Cardiac septum (tissue), 1 donor: ENCODE measurements at places on chromosomes 6 and 20. TPM values are rescaled to one million over a fixed set of nuclear protein-coding genes. Genes with fewer than 3 reads are reported as not detected.

Gene KHDC1
- total RNA-seq, result 1.1 TPM

Gene STK38
- total RNA-seq, result 31.6 TPM

Gene RHAG
- total RNA-seq, result not detected

- DNase-seq, result no peak
Observed at GRCh38 chr20:19695081-19695480, 63.0 kb upstream of the RIN2 start.

DNA sequence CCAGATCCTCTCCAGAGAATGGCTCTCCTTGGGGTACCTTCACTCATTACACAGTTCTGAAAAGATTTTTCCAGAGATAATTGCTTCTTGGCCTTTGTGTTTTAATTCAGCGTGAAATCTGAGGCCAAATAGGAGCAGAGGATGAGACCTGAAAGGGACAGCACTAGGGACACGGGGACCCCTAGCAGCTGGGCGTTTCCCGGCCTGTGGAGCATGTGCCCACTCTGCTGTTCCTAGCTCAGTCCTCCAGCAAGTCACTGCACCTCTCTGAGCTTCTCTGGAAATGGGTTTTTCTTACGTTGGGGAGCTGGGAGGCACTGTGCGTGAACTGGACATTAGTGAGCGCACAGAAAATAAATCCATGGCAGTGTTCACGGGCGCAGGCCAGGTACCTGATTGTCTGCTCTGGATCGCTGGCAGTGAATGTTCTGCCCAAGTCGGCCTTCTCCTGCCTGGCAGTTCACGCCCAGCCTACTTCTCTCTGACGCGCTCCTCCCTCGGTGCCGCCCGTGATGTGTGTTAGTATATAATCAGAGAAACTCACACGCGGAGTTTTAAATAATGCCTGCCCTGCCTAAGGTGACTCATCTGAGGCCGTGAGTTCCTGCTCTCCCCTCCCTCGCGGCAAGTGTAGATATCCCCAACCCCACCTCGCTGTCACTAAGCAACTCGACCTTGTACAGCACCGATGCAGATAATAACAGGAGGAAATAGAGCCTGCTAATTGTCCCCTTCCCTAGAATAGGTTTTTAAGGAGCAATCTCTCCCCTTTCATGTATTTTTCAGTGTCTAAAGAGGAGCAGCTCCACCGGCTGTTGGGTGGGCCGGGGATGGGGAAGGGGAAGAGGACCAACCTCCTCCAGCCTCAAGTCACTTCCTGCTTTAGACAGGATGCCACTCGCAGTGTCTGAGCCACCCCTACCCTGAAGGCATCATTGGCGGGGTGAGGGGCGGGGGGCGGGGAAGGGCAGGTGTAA is 2.7 kb upstream of the TUBB2A start:
- DNase-seq, result no peak

DNA sequence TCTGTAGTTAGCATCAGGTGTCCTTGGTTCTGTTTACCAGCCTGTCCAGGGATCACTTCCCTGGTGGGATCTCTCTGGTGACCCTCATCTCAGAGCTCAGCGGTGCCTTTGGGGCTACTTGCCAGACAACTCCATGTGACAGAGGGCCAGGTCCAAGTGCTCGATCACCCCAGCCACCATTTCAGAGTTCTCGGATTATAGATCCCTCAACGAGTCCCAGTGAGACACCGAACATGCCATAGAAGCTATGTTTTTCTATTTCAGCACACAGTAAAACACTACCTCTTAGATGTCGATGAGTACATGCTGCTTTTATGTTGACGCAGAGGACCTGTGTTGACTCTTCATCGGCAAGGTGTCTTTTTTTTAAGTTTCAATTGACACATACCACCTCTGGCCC is 170.1 kb upstream of the AKAP12 start:
- DNase-seq, result no peak

- no peak for DNase-seq
Observed at GRCh38 chr6:136494059-136494458, 56.2 kb downstream of the MAP7 start.

DNA sequence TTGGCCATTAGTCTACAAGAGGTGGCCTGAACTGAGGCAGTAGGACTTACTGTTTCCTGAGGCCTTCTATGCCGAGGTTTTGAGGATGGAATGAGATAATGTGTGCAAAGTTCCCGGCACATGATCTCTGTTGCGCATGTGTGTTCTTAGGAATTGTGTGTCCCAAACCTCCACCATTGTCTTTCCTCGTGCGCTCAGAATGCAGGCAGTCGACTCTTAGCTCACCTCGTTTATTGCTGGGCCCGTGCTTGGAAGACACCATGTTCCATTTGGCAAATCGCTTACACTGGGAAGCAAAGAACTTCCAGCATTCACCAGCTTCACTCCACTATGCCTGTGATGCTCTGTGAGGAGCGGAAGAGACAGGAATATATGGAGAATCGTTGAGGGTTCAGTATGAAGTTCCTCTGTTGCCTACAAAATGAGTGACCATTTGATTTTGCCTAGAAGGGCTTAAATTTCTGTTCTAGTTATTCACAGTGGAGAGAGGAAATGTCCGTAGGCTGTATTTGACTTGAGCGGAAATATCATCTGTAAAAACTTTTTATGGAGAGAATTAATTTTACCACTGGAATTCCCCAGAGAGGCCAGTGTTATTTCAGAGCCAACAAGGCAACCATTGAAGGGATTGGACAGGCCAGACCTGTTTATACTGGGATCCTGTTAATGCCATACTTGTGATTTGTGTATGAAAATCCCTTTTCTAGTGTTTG is 75.7 kb upstream of the CLDN20 start:
- DNase-seq, result no peak
